ENCODE measurements at places on chromosomes 1 and 21.

DNA sequence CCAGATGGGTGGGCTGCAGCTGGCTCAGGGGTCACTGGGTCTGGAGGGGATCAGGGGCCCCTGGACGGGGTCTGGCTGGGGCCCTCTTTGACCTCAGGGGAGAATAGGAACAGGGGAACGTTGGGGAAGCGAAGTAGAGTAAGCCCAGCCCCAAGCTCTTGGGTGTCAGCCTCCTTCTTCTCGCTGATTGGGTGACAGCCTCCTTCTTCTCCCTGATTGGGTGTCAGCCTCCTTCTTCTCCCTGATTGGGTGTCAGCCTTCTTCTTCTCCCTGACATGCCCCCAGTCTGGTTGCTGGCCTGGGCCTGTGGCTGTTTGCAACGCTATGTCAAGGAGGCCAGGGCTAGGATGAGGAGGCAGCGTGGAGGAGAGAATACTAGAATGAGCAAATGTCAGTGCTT lies 76.7 kb upstream of the CASZ1 start:
- no peak for DNase-seq

DNA sequence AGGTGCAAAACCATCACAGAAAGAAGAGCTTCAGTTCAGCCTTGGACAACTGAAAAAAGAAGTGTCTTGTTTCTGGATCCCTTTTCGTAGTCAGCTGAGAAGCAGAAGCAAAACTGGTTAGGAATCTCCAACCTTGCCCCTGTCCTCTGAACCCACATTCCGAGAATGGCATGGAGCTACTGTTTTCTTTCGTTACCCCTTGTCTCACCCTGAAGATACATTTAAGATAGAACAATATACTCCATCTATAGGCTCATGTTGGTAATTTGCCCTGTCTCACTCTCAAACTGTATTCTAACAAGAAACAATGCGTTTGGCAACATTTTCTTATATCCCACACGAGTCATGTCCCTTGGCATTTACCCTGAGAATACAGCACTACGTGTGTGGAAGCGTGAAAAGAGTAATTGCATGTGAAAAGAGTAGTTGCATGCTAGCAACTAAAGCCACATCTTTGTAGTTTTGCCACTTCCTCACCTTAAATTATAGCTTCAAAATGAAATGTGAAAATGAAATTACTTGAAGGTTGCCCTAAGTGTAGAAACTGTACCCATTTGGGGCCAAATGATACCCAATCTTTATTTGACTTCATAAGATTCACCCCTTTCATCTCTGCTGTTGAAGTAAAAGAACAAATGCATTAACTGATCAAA lies 5.3 kb downstream of the SLAMF7 start:
- DNase-seq: no peak

DNA sequence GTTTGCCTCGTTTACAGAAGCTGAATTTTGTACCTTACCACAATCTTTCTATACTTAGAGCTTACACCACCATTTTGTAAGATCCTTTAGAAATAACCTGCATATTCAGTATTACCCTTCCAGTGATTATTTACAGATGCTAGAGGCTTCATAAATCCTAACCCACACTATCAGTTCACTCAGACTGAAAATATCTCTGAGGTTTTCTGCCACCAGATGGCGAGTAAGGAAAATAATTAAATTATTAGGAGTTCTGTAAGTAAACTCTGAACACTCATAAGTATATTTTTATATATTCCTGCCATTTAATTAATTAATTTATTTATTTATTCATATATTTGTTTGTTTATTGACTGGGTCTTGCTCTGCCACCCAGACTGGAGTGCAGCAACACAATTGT lies 1635.2 kb downstream of the PLA2G4A start:
- no peak for DNase-seq

DNA sequence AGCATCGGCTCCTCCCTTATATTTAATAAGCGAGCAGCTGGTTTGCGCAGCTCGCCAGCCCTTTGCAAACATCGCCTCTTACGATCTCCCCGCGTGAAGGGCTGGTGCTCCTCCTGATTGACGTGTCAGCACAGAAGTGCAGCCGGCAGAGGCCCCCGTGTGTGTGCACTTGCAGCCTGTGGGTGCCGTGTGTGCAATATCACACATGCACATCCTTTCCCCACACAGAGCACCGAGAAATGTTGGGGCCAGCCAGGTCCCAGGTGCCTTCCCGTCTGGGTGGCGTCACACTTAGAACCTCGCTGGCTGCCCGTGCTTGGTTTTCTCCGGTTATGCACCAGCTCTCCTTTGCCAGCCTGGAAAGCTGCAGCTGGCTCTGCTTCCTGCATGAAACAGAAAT lies 126.6 kb upstream of the AJAP1 start:
- no peak for DNase-seq

DNA sequence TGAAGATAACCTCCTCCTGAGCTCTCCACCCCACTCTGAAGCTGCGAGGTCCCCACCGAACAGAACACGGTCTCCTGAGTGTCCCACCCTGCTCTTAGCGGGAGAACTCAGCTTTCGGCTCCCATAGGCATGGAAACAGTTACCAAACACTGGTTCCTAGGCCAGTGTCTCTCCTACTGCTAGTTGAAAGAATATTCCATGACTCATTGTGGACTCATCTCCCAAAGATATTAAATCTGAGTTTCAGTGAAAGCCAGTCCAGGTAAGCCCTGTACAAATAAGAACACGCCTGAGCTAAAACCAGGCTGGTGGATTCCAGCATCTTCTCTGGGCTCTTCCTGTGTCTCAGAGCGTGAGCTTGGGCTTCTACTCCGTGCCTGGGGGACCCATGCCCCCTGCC lies 107.5 kb upstream of the CLDN14 start:
- DNase-seq: no peak

GRCh38 chr1:162248854-162249535 lies 127.7 kb downstream of the SPATA46 start:
- DNase-seq: peak; percentile 74

GRCh38 chr1:232292818-232293217 lies 337.1 kb downstream of the SIPA1L2 start:
- DNase-seq: no peak

DNA sequence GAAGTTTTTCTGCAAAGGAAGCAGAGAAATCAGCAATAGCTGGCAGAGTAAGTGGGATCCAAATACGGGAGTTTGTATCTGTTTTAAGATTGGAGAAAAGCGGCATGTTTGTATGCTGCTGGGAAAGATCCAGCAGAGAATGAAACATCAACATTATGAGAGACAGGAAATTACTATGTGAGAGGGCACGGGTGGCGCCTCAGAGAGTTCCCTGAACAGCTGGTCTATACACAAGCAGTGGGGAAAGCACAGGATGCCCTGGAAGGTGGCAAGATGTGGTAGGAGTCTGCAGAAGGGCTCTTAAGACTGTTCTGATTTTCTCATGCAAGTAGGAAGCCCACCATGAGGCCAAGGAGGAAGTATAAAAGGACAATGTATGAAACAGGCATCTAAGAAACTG lies 130.4 kb downstream of the RERE start:
- no peak for DNase-seq

GRCh38 chr1:151514366-151514765 lies 3.2 kb downstream of the CGN start:
- no peak for DNase-seq

DNA sequence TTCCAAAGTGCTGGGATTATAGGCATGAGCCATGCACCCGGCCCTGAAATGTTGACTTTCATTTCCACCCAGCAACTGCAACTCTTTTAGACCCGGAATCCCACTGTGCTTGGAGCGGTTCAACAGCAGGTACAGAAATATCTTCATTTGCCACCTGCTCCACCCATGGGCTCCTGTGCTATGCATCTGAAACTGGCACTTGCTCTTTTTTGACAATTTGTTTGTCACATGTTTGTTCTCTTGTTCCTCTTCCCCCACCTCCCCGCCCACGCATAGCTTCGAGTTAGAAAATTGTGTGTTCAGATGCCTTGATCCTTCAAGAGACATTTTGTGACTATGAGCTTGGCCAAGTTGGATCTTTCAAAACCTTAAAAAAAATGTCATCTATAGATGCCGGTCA lies 2.4 kb upstream of the IFNLR1 start:
- no peak for DNase-seq

DNA sequence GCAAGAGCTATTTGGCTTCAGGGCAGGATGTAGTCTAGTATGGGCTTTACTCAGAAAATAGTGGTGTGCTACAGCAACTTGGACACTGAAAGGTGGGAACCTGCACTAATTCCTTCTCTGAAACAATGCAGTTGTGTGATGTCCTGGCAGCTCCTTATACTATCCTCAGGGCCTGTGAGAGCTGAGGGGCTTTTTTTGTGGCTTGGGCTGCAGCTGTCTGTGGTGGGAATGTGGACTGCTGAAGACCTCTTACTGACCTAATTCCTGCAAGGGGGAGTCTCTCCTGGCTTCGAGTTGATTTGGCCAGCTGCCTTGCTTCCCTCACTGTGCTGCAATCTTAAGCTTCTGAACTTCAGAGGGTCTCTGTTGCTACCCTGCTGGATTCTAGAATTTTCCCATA lies 22.3 kb upstream of the CHODL start:
- DNase-seq: no peak

- DNase-seq: no peak
Measured at GRCh38 chr1:210416681-210417080, 88.0 kb downstream of the HHAT start.

- DNase-seq: peak; percentile 21
Measured at GRCh38 chr1:233613252-233614172, at the start of gene KCNK1. Gene KCNK1, plus strand, starts transcription at chr1:233614106. Its CDS starts 66 bp downstream, at chr1:233614172.

DNA sequence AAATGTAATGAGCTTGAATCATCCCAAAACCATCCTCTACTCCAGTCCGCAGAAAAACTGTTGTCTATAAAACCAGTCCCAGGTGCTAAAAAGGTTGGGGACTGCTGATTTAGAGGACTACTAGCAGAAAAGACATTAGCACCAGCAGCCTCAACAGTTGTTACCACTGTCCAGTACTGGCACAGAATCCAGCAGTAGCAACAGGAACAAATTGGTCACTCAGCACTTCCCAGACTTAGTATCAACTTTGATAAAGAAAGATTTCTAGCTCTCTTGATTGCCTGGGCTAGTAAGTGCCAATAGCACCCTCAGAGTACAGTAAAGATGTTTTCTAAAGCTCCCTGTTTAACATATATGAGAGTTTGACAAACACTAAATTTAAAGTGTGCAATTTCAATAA lies 127.9 kb downstream of the FAF1 start:
- no peak for DNase-seq

- DNase-seq: no peak
Measured at GRCh38 chr1:99763956-99764355, 2.5 kb downstream of the FRRS1 start.

DNA sequence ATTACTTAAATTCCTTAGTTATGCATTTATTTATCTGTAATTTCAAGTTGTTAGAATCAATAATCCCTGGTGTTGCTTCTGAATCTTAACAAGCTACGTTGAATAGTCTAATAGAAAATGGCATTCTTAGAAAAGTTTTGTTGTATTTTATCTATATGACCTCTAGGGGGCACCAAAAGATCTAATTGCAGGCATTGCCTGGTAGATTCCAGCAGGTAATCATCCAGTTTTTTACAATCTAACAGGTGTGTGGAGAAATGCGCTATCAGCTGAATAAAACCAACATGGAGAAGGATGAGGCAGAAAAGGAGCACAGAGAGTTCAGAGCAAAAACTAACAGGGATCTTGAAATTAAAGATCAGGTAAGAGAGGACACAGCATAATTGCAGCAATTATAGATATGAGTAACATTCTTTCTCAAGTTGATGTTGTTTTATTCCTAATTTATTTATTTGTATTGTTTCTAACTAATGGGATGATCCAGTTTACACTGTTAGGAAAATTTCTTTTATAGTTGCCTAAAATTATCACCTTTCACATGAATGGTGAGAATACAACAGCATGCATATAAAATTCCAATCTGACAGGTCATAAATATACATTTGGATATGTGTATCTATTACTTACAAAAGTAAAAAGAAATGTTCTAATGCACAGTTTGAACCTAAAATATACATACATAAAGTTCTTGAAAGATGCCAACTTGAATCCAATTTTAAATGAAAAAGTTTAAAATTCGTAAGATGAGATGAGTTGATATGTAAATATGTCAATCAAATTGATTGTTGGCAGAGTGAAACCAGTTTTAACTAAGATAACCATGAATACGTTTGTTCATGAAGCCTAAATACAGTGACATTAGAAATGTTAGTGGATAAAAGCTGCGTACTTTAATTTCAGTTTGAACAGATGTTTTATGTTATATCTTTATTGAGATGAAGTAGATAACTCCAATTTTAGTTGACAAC lies 88.4 kb downstream of the SDCCAG8 start:
- peak; percentile 18 for DNase-seq

DNA sequence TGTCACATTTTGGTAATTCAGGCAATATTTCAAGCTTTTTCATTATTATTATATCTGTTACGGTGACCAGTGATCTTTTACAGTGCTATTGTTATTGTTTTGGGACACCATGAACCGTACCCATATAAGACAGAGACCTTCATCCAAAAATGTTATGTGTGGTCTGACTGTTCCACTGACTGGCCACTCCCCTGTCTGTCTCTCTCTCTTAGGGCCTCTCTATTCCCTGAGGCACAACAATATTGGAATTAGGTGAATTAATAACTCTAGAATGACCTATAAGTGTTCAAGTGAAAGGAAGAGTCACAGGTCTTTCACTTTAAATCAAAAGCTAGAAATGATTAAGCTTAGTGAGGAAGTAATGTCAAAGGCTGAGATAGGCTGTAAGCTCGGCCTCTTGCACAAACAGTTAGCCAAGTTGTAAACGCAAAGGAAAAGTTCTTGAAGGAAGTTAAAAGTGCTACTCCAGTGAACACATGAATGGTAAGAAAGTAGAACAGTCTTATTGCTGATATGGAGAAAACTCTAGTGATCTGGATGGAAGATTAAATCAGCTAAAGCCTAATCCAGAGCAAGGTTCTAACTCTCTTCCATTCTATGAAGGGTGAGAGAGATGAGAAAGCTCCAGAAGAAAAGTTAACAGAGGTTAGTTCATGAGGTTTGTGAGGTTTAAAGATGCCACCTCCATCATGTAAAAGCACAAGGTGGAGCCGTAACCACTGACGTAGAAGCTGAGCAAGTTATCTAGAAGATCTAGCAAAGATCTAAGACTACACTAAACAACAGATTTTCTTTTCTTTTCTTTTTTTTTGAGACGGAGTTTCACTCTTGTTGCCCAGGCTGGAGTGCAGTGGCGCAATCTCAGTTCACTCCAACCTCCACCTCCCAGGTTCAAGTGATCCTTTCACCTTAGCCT lies 19.7 kb upstream of the DIPK1A start:
- no peak for DNase-seq

- DNase-seq: no peak
Measured at GRCh38 chr21:15604413-15604812, 125.4 kb upstream of the USP25 start.

- peak; percentile 56 for DNase-seq
Measured at GRCh38 chr1:99737016-99737415, 29.4 kb downstream of the FRRS1 start.

- no peak for DNase-seq
Measured at GRCh38 chr1:245754463-245754961, 599.7 kb downstream of the KIF26B start.
